ENCODE measurements at places on chromosomes 6 and 20. TPM values are rescaled to one million over a fixed set of nuclear protein-coding genes. Genes with fewer than 3 reads are reported as not detected.

Gene GSTA4
- 15.7 TPM for total RNA-seq

Gene MOXD1
- under 0.01 TPM for total RNA-seq

Gene ADTRP
- 0.38 TPM for total RNA-seq

Gene EPB41L1
- total RNA-seq: 22.4 TPM

Gene MOG
- not detected for total RNA-seq

Gene FAM83D
- 22.3 TPM for total RNA-seq

Gene CCN6
- total RNA-seq: not detected

Gene TCP11
- total RNA-seq: 0.13 TPM

Gene TFAP2B
- total RNA-seq: not detected

Gene SLC18B1
- total RNA-seq: 12.4 TPM

Gene PRDM13
- total RNA-seq: not detected

Gene PTCRA
- not detected for total RNA-seq

Gene ADGB
- total RNA-seq: not detected

Gene PEX6
- 29.7 TPM for total RNA-seq

Gene OR12D3
- not detected for total RNA-seq

Gene NT5E
- total RNA-seq: 123 TPM

Gene OPRM1
- not detected for total RNA-seq

Gene TMEM242
- 5.3 TPM for total RNA-seq

Gene SLC17A3
- total RNA-seq: not detected

Gene PRDM1
- total RNA-seq: 1.5 TPM

Gene TMEM151B
- not detected for total RNA-seq

Gene MLN
- not detected for total RNA-seq

Gene ZNF391
- total RNA-seq: 0.38 TPM

Gene ZNF133
- 10.9 TPM for total RNA-seq

Gene BPIFA1
- not detected for total RNA-seq

Gene TMC2
- not detected for total RNA-seq

Gene PRRT1
- total RNA-seq: under 0.01 TPM

Gene CHRNA4
- 0.13 TPM for total RNA-seq

Gene SAPCD1
- total RNA-seq: 2.0 TPM

Gene FOXF2
- total RNA-seq: not detected

Gene BMP5
- not detected for total RNA-seq

Gene MEI4
- total RNA-seq: not detected

Gene CRISP3
- total RNA-seq: not detected

Gene SLA2
- not detected for total RNA-seq

Gene XKR7
- not detected for total RNA-seq

Gene RNASET2
- total RNA-seq: 11.6 TPM

Gene COL9A3
- total RNA-seq: 0.38 TPM

Gene RIPOR3
- 0.13 TPM for total RNA-seq

Gene ZBP1
- not detected for total RNA-seq

Data from dermis microvascular lymphatic vessel endothelial cell (primary cell).